HAP-1 (cell line): ENCODE measurements at places on chromosomes 1 and 21.

GRCh38 chr1:79325705-79326104, 319.2 kb upstream of the ADGRL4 start:
- DNase-seq, result no peak

GRCh38 chr1:226577401-226578180, 29.0 kb downstream of the STUM start:
- DNase-seq, result no peak

- DNase-seq, result no peak
Observed at GRCh38 chr1:180936110-180937011, 23.7 kb downstream of the KIAA1614 start.

DNA sequence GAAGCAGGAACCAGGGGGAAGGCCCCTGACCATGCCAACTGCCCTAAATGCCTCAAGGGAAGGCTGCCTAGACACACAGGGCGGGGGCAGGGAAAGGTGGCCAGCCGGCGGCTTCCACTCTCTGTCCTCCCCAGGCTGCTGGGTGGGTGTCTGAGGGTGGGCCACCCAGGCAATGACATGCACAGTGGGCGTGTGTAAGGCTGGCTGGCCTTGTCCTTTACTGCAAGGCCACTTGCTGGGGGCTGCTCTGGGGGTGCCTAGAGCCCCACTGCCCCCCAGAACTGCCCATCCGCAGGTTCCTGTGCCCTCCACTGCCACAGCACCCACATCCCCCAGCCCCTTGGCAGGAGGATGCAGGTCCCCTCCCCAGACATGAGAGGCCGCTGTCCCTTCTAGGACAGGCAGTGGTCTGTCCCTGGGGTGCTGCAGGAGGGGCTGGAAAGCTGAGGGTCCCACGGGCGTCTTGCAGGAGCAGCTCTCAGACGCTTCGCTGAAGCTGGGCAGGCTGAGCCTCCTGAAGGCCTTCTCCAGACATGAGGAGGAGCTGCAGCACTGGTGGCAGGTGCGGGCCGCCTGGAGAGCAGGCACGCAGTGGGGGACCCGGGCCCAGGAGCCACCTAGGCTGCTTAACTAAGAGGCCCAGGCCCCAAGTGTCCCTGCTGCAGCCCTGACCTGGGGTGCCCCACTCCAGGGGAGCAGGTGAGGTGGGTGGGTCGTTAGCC, 10.1 kb downstream of the CCDC27 start:
- DNase-seq, result no peak

DNA sequence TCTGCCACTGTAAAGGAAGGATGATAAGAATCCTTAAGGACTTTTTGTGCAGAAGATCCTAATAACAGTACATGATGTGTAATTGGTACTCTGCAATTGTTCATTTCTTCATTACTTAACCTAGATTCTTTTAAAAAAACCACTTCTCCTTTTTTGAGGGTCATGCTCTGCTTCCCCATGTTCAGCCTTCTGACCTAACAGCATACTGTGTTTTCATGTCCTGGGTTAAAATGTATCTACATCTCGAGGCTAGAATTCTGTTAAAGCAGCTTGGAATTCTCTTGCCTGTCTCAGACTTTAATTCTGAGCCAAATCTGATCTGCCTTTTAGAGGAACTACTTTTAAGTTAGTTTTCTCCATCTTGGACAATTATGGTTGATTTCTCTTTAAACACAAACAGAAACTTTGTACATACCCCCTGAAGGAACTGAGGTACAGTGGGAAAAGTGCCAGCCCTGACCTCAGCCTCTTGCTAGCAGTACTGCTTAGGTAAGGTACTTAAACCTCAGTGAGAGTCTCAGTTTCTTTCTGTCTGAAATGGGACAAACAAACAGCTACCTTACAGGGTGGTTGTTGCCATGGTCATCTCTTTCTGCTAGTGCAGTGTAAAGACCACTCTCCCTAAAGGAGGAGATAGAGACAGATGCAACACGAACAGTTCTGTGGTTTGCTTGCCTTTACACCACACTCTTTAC, 103.2 kb upstream of the DYNLT5 start:
- DNase-seq, result no peak

- peak; percentile 55 for DNase-seq
Observed at GRCh38 chr1:116377541-116378529, 4.8 kb downstream of the ATP1A1 start.

- no peak for DNase-seq
Observed at GRCh38 chr21:27407271-27407670, 440.4 kb upstream of the ADAMTS5 start.
